Kidney (tissue), 22 donors: ENCODE measurements at places on chromosomes 5 and 9. TPM values are rescaled to one million over a fixed set of nuclear protein-coding genes. Genes with fewer than 3 reads are reported as not detected.

The CCL27 gene
- polyA plus RNA-seq = not detected

DNA sequence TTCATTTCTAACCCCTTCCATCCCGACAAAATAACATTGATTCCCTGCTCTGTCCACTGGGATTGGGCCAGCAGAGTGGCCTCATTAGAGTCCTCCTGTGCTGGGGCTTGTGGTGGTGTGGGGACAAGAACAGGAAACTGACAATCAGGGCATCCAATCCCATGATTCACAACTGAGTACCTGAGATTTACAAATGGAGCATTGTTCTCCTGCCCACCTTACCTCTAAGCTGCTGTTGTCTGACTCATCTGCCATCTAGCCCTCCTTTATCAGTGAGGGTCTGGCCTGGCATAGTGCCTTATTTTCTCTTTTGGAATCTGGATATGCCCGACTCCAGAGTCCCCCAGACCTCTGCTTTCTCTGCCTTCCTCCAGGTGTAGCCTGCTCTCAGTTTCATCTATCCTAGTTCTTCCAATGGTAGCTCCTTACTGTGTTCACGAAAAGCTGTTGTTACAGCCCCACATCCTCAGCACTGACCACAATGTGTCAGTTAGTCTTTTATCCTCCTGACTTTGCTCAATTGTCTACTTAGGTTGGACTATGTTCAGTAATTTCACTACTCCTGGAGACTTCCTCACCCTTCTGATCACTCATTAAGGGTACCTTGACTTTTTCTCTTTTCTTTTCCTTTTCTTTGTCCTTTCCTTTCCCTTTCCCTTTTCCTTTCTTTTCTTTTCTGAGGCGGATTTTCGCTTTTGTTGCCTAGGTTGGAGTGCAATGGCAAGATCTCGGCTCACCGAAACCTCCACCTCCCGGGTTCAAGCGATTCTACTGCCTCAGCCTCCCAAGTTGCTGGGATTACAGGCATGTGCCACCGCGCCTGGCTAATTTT lies 13.4 kb downstream of the WNT8A start:
- no peak for DNase-seq

DNA sequence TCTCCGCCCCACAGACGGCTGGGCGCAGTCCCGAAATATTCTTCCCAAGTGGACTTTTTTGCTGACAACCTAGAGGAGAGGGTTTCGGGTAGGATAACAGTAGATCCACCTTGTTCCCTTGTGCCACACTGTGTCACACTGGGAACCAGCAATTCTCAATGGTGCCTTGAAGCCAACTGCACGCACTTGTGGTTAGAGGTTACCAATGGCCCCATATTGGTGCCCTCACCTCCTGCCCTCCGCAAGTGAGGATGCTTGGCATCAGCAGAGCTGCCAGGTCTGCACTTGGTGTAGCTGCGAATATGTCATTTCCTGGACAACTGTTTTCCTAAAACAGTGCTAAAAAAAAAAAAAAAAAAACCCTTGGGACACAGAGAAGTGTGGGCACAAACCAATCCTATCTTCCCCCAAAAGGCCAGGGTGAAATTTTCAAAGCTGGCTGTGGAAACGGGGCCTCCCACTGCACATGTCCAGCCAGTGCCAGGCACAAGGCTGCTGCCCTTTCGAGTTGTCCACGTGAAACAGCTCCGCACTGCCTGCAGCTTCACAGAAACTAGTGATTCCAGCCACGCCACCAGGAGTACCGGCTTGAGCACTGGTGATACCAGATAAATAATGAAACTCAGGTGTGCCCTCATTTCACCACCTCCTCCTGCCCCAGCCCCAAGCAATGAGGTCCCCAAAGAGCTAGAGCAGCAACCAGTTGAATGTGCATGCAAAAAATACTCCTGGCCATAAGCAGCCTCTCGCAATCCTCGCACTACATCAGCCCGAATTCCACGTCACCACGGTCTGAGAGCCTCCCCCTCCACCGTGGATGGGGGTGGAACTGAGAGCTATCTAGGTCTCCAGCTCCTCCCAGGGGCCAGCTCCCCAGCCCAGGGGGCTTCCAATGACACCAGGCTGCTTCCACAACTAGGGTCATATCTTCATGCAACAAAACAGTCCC lies 51.2 kb downstream of the USP20 start:
- no peak for DNase-seq

The CDKN2B gene
- 0.30 TPM for polyA plus RNA-seq

DNA sequence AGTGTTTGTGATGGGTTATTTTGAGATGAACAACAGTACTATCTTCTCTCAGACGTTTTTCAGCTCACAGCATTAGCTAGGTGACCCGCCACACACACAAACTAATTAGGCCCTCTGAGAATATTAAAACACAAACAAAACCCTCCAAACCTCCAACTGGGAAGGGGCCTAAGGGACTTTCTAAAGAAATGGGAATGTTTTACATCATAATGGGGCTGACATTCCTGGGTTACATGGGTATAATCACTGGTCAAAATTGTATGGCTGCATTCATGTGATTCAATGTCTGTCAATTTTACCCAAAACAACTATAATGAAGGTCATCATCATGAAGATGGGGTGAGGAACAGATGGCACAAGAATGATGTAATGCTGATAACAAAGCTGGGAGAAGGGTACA lies 59.6 kb downstream of the SPTLC1 start:
- no peak for DNase-seq

GRCh38 chr5:92544596-92544995 lies 1036.4 kb downstream of the NR2F1-AS1 start:
- DNase-seq = no peak

GRCh38 chr9:104080983-104081382 lies 13.1 kb upstream of the SMC2 start:
- DNase-seq = no peak

The PCDHAC1 gene
- 0.43 TPM for polyA plus RNA-seq

GRCh38 chr5:142437563-142437962 lies 112.7 kb upstream of the SPRY4 start:
- no peak for DNase-seq

- no peak for DNase-seq
Measured at GRCh38 chr5:64595031-64595855, 89.4 kb downstream of the RGS7BP start.

- no peak for DNase-seq
Measured at GRCh38 chr9:19130436-19130835, 3.1 kb upstream of the PLIN2 start.
